Stimulated activated CD8-positive, alpha-beta memory T cell treated with anti-CD3 and anti-CD28 coated beads, Interleukin-7, amount 100 ng/mL, for 1 hour (primary cell): ENCODE measurements at places on chromosomes 16 and 17.

DNA sequence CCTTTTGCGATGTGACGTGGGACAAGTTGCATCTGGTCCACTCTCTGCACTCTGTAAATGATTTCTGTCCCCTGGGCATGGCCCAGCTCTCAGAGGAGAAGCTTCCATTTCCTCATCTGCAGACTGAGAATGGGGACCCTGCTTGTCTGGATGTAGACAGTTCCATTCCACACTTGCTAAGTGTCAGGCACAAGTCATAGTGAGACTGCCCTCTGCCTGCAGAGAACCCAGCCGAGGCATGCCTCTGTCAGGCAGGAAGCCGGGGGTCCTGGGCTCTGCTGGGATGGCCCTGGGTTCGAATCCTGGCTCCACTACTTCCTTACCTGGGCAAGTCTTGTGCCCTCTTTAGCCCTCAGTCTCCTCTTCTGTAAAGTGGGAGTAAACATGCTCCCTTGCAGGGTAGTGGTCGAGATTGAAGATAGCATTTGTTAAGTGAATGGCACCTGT, 4.1 kb downstream of the MAP2K3 start:
- no peak for DNase-seq

DNA sequence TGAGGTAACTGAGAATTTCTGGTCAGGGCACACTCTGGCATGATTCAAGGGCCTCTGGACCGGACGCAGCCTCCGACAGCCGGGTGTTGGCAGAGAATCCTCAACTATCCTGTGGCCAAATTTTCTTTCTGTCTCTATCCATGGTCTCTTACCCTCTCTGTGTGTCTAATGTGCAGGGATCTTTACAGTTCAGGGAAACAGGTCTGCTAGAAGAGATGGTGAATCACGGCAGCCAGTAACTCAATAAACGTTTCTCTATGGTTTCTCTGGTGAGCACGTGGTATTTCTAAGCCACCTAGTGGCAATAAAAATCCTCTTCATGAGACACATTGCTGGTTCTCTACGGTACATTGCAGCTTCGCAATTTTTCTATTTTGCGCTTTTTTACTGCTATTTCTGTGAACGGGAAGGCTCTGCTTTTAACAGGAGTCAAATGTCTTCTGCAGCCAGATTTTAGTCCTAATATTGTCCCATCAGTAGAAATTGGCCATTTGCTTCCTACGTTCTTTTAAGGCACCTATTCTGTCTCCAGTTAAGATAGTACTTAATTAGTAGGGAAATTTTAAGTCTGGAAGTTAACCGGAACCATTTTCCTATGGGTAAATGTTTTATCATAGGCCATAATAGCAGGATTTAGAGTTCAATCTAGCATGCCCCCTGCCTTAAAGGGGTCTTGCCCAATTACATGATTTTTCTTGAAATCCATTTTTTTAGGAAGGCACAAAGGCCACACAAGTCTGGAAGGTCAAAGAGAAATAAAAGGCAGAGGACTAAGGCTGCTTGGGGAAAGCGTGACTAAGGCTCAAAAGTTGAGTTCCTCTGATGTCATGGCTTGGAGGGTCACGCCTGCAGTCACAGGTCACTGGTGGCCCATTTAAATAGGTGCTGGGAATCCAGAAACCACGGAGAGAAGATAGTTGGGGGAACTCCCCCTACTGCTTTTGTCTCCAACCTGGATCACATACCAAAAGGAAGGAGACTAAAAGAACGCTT, 31.5 kb downstream of the QPRT start:
- no peak for DNase-seq

DNA sequence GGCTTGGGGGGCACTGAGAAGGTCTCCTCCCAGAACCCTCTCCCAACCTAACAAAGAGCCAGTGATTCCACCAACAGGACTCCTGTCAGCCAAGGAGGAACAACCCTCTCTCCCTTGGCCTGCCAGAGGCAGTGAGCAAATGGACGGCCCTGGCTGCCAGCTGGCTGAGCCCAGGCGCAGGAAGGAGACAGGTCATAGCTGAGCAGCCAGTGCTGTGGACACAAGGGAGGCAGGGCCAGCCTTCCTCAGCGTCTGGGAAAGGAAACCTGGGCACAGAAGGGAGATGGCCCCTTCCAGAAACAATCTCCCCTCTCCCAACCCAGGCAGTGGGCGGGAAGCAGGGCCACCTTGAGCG, 2.1 kb downstream of the MPO start:
- no peak for DNase-seq

DNA sequence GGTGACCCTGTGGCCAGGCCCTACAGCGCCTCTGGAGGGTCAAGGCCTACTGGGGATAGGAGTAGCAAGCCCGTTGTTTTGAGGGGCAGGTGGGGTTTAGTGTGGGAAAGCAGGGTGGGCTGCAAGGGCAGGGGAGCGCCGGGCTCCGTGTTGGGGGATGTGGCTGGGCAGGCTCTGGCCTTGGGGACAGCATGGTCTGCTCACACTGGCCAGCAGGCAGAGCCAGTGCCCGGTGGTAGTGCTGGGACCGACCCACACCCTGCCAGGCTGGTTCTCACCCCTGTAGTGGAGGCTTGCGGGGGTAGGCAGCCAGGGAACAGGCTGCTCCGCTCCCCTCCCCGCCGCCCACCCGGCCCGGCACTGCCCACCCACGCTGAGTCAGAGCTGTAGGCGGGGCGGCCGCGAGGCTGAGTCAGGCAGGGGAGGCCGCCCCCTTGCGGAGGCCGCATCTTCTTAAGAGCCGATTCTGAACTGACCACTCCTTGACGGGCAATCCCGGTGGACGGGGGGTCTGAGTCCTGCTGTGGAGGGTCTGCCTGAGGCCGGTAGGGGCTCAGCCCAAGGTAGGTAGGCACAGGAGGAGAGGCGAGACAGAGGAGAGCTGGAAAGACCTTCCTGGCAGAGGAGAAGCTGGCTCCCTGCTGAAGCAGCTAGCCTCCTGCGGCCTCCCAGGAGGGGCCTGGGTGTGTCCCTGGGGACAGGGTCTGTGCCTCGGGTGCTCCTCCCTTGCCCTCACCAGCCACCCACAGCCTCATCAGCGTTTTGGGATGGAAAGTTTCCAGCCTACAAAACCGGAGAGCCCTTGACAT, 62.4 kb downstream of the BAIAP2 start:
- peak; percentile 37 for DNase-seq

GRCh38 chr17:64392300-64392699, 1.6 kb upstream of the PECAM1 start:
- no peak for DNase-seq
